Tracheal epithelial cell (primary cell): ENCODE measurements at places on chromosomes 13 and 19. TPM values are rescaled to one million over a fixed set of nuclear protein-coding genes. Genes with fewer than 3 reads are reported as not detected.

COX7A1 gene
- 0.48 and 3.0 TPM in 2 replicates for total RNA-seq

VAV1 gene
- total RNA-seq: 1.7 and 2.3 TPM in 2 replicates

ZNF787 gene
- 42.6 and 44.3 TPM in 2 replicates for total RNA-seq

RPL18A gene
- total RNA-seq: 1,385 and 2,595 TPM in 2 replicates

PLD3 gene
- total RNA-seq: 239 and 300 TPM in 2 replicates

FFAR3 gene
- total RNA-seq: not detected in 2 replicates

GPR12 gene
- total RNA-seq: not detected in 2 replicates

IL17D gene
- under 0.01 and 0.24 TPM in 2 replicates for total RNA-seq

ZNF546 gene
- 0.24 and 1.5 TPM in 2 replicates for total RNA-seq
